ENCODE measurements at places on chromosomes 7 and 10.

GRCh38 chr10:12954866-12955265, 46.6 kb downstream of the CCDC3 start:
- no peak overlapping the region for H3K4me3 ChIP-seq
- H3K4me1 ChIP-seq, result no peaks in the 10 kb centered on the region
- H3K36me3 ChIP-seq, result peaks cover 8% of the 10 kb centered on the region
- DNase-seq, result no peak
- no peaks in the 10 kb centered on the region for H3K27me3 ChIP-seq

- H3K4me3 ChIP-seq, result no peak overlapping the region
- no peak overlapping the region for H3K27ac ChIP-seq
- no peaks in the 10 kb centered on the region for H3K36me3 ChIP-seq
- DNase-seq, result no peak
- H3K4me1 ChIP-seq, result no peaks in the 10 kb centered on the region
- no peaks in the 10 kb centered on the region for H3K27me3 ChIP-seq
Measured at GRCh38 chr7:80379034-80379982, 132.6 kb downstream of the GNAT3 start.

DNA sequence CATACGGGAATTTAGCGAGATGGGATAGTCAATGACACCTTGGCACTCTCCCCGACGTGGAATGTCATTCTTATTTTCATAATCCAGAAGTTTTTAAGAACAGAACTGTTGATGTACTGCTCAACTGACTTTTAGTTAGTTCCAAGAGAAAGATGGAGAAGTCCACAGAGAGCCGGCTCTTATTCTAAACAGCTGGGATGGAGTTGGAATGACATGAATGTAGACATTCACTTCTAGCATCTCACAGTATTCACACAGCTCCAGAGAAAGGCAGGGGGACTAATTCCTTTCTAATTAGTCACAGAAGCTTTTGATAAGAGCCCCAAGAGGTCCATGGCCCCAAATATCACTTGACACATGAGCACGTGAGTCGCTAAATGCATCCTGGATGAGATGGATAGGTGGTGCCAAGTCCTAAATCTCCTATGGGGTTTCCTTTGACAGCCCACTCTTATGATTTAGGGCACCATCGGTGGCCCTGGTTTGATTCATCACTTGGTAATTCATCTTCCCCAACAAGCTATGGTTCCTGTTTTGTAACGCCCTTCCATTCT, 420.3 kb upstream of the AUTS2 start:
- no peak overlapping the region for H3K27ac ChIP-seq
- peaks cover 2% of the 10 kb centered on the region for H3K27me3 ChIP-seq
- H3K36me3 ChIP-seq, result no peaks in the 10 kb centered on the region
- H3K4me3 ChIP-seq, result no peak overlapping the region
- no peaks in the 10 kb centered on the region for H3K4me1 ChIP-seq
- no peak for DNase-seq

GRCh38 chr7:79334841-79335240, 118.6 kb downstream of the MAGI2 start:
- no peaks in the 10 kb centered on the region for H3K27me3 ChIP-seq
- H3K36me3 ChIP-seq, result no peaks in the 10 kb centered on the region
- no peaks in the 10 kb centered on the region for H3K4me1 ChIP-seq
- no peak for DNase-seq

- H3K4me1 ChIP-seq, result peaks cover 8% of the 10 kb centered on the region
- DNase-seq, result no peak
- no peak overlapping the region for H3K4me3 ChIP-seq
- H3K36me3 ChIP-seq, result no peaks in the 10 kb centered on the region
Measured at GRCh38 chr7:1611708-1612241, 41.9 kb upstream of the PSMG3 start.

- H3K27me3 ChIP-seq, result peaks cover 16% of the 10 kb centered on the region
- H3K27ac ChIP-seq, result no peak overlapping the region
- DNase-seq, result no peak
- H3K36me3 ChIP-seq, result no peaks in the 10 kb centered on the region
Measured at GRCh38 chr10:100972904-100973535, 3.7 kb downstream of the SEMA4G start.

DNA sequence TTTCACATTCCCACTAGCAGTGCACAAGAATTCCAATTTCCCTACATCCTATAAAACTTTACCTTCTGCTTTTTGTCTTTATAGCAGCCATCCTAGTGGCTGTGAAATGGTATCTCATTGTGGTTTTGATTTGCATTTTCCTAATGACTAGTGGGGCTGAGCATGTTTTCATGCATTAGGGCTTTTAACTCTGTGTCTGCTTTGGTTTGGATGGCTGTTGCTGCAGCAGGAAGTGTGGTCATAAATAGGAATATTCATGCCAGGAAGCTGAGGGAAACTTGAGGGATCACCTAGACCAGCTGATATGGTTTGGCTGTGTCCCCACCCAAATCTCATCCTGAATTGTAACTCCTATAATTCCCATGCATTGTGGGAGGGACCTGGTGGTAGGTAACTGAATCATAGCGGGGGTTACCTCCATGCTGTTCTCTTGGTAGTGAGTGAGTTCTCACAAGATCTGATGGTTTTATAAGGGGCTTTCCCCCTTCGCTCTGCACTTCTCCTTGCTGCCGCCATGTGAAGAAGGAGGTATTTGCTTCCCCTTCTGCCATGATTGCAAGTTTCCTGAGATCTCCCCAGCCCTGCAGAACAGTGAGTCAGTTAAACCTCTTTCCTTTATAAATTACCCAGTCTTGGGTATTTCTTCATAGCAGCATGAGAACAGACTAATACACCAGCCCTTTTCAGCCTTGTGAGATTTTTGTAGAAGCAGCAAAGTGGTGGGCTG, 181.8 kb upstream of the PITRM1 start:
- H3K27me3 ChIP-seq, result peaks cover 2% of the 10 kb centered on the region
- H3K27ac ChIP-seq, result no peak overlapping the region
- H3K4me3 ChIP-seq, result no peak overlapping the region
- H3K4me1 ChIP-seq, result peaks cover 8% of the 10 kb centered on the region

DNA sequence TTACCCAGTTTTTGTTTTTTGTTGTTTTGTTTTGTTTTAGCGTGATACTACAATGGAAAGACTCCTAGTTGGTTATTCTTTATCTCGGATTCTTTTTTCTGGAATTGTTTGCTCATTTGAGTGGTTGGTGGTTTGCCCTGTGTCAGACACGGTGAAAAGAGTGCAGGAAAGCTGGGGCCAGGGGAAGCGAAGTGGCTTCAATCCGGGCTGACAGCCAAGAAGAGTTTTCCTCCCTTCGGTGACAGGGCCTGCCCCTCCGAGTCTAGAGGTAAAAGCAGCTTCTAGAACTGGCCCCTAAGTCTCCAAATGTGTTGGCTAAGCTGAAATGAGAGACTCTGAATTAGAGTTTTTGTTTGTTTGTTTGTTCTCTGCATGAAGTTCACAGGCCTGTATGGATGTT, 5.7 kb upstream of the AP5Z1 start:
- peaks cover 7% of the 10 kb centered on the region for H3K4me1 ChIP-seq
- H3K27me3 ChIP-seq, result peaks cover 29% of the 10 kb centered on the region
- H3K4me3 ChIP-seq, result no peak overlapping the region
- no peak for DNase-seq

DNA sequence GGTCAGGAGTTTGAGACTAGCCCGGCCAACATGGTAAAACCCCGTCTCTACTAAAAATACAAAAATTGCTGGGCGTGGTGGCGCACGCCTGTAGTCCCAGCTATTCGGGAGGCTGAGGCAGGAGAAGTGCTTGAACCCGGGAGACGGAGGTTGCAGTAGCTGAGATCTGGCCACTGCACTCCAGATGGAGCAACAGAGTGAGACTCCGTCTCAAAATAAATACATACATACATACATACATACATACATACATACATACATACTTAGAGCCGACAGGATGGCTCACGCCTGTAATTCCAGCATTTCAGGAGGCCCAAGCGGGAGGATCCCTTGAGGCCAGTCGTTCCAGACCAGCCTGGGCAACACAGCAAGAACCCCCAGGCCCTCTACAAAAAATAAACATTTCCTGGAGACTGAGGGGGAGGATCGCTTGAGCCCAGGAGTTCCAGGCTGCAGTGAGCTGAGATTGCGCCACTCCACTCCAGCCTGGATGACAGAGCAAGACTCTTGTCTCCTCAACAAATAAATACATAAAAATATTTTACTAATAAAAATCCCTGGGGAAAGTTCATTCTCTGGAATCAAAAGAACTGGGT, 90.9 kb upstream of the TNRC18 start:
- H3K4me1 ChIP-seq, result peaks cover 13% of the 10 kb centered on the region
- no peak for DNase-seq
- peaks cover 39% of the 10 kb centered on the region for H3K27me3 ChIP-seq
- peaks cover 7% of the 10 kb centered on the region for H3K36me3 ChIP-seq
- peak overlapping the region; percentile 98 for H3K4me3 ChIP-seq
- peak overlapping the region; percentile 94 for H3K27ac ChIP-seq

- no peaks in the 10 kb centered on the region for H3K4me1 ChIP-seq
- H3K27ac ChIP-seq, result peak overlapping the region; percentile 18
- H3K36me3 ChIP-seq, result peaks cover 54% of the 10 kb centered on the region
- no peak overlapping the region for H3K4me3 ChIP-seq
Measured at GRCh38 chr7:148738737-148739535, 40.2 kb downstream of the CUL1 start.

DNA sequence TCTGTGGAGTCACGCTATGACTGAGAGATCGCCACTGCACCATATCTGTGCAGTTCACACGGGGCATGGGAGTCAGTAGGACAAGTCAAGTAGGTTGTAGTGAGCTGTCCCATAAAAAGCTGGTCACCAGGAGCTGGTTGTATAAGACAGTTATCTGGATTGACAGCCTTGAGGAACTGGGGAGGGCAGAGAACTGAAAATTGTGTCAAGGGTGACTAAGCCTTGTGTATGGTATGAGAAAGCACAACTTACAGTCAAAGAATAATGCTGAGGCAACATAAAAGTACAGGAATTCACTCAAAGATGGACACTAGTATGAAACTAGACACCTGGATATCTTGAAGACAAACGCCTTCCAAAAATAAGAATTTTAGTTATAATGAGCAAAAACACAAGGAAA, 564.9 kb downstream of the POM121L12 start:
- no peak overlapping the region for H3K27ac ChIP-seq
- no peak overlapping the region for H3K4me3 ChIP-seq
- no peaks in the 10 kb centered on the region for H3K36me3 ChIP-seq
- no peaks in the 10 kb centered on the region for H3K4me1 ChIP-seq

DNA sequence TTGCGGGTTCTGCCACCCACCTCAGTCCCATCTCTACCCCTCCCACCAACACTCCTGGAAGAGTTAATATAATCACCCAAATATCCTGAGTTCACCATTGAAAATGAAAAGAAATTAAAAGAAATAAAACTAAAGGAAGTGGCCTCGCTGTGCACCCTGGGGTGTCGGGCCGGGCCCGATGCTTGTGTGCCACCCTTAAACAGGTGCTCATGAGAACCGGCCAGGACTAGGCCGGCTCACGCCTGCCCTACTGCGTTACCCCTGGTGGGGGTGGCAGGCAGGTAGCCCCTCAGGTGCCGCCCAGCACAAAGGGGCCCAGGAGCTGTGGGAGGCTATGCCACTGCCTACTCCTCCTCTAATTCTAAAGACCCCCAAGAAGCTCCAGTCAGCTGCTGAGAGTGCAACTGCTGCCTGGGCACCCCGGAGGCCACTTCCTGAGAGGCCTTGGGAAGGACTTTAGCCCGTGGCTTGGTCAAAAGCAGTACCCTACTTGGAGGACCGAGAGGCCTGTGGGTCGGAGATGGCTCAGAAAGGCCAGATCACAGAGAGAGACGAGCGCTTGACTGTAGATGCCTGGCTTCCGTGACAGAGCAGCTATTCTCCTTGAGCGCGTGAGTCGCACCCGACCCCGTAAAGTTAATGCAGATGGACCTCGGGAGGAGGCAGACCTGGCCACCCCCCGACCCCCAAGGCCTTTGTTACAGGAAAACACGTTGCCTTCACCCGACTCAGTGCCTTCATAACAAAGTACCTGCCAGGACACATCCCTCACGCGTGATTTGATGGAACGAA, 51.0 kb upstream of the PPP2R2D start:
- no peak for DNase-seq
- no peak overlapping the region for H3K27ac ChIP-seq
- no peaks in the 10 kb centered on the region for H3K4me1 ChIP-seq
- peaks cover 7% of the 10 kb centered on the region for H3K27me3 ChIP-seq
- no peaks in the 10 kb centered on the region for H3K36me3 ChIP-seq

- peaks cover 1% of the 10 kb centered on the region for H3K36me3 ChIP-seq
- H3K27me3 ChIP-seq, result peaks cover 11% of the 10 kb centered on the region
- H3K27ac ChIP-seq, result no peak overlapping the region
Measured at GRCh38 chr10:132420469-132420980, 23.5 kb downstream of the PWWP2B start.

- H3K27ac ChIP-seq, result no peak overlapping the region
- peaks cover 3% of the 10 kb centered on the region for H3K27me3 ChIP-seq
- peaks cover 6% of the 10 kb centered on the region for H3K4me1 ChIP-seq
- DNase-seq, result no peak
- H3K36me3 ChIP-seq, result no peaks in the 10 kb centered on the region
Measured at GRCh38 chr10:77357611-77358310, 279.8 kb downstream of the KCNMA1 start.

DNA sequence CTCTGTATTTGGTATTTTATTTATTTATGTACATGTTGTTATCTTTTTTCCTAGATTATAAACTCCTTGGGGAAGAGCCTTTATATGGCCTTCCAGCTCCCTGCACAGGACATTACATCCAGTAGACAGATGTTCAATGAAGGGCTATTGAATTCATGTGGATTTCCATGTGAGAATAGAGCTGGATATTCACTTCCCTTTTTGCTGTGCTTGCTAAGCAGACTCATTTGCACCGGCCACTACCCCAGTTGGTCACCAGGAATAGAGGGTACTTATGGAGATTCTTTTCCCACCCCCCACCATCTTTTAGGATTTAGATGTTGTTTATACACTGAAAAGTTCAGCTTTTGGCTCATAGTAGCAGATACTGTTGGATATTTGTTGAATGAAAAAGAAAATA, 374.1 kb downstream of the NRG3 start:
- no peaks in the 10 kb centered on the region for H3K27me3 ChIP-seq

DNA sequence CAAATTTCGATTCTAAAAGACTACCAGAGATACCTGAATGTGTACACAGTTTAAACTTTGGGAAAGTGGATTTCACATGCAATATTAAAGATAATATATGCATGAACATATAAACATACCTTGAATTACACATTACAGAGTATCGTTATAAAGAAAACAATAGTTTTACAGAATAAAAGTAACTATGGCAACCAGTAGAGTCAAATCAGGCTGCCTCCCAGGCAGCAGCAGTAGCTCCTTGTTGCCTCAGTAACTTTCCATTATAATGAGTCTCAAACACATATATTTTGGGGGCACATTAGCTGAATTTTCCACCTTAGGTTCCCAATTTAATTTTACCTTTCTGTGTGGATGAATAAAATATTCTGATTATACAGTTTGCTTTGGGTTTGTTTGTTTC, 164.4 kb upstream of the FEZF1 start:
- no peaks in the 10 kb centered on the region for H3K36me3 ChIP-seq
- no peak overlapping the region for H3K27ac ChIP-seq
- H3K4me1 ChIP-seq, result peaks cover 4% of the 10 kb centered on the region
- no peak for DNase-seq

GRCh38 chr7:40966693-40967092, 736.2 kb downstream of the INHBA start:
- H3K27ac ChIP-seq, result no peak overlapping the region
- no peak for DNase-seq
- no peaks in the 10 kb centered on the region for H3K36me3 ChIP-seq
- peaks cover 3% of the 10 kb centered on the region for H3K27me3 ChIP-seq
- no peak overlapping the region for H3K4me3 ChIP-seq

GRCh38 chr7:16961641-16962040, 79.9 kb upstream of the AGR3 start:
- no peak overlapping the region for H3K4me3 ChIP-seq
- peaks cover 3% of the 10 kb centered on the region for H3K27me3 ChIP-seq
- no peak overlapping the region for H3K27ac ChIP-seq
- H3K36me3 ChIP-seq, result peaks cover 5% of the 10 kb centered on the region

- H3K27ac ChIP-seq, result no peak overlapping the region
- H3K4me3 ChIP-seq, result no peak overlapping the region
- H3K4me1 ChIP-seq, result peaks cover 6% of the 10 kb centered on the region
- H3K36me3 ChIP-seq, result no peaks in the 10 kb centered on the region
- H3K27me3 ChIP-seq, result peaks cover 3% of the 10 kb centered on the region
Measured at GRCh38 chr10:123513870-123514269, 152.3 kb upstream of the GPR26 start.
